H54 (cell line): ENCODE measurements at places on chromosomes 3 and 15.
A peak's percentile ranks its signal among the peaks of the same experiment; 100 is the strongest.

DNA sequence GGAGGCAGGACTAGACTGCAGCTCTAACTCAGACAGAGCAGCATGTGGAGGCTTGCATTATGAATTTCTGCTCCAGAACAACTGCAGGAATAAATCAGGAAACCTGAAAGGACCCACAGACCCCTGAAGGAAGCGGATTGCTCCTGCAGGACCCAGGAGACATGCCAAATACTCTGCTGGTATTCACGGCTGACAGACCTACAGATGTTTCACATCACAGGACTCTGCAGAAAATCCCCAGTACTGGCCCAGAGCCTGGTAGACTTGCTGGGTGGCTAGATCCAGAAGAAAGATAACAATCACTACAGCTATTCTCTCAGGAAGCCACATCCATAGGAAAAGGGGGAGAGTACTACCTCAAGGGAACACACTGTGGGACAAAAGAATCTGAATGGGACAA, 942.1 kb downstream of the AGBL1 start:
- DNase-seq, result no peak

- DNase-seq, result no peak
These were observed 11.1 kb downstream of the RAP2B start for GRCh38 chr3:153172796-153173757.

DNA sequence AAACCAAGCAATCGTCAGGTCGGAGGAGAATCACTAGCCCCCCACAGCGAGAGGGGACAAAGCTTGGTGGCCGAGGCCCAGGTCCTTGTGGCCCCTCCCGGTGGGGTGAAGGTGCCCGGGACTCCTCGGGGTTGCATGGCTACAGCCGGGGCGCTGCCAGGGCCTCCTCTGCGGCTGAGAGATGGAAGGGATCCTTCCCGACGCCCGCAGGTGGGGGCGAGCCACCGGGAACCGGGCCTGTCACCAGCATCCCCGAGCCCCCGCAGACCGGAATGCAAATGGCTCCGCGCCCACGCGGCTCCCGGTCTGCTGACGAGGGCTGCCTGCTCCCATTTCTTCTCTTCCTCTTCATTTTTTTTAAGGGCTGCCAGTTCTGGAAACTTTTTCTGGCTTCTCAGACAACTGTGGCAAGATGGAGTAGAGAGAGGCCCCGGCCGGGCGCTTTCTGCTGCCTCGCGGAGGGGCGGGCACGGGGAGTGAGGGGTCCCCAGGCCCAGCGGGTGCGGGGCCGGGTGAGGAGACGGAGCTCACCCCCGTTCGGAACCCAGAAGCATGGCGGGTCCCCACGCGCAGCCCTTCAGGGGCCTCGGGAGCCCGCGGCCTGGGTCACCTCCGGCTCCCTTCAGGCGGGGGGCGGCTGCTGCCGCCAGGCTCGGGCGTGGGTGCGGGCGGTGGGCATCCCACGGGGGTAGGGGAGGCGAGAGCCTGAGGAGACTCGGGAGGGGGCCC, 27.5 kb downstream of the MELTF start:
- no peak for DNase-seq

DNA sequence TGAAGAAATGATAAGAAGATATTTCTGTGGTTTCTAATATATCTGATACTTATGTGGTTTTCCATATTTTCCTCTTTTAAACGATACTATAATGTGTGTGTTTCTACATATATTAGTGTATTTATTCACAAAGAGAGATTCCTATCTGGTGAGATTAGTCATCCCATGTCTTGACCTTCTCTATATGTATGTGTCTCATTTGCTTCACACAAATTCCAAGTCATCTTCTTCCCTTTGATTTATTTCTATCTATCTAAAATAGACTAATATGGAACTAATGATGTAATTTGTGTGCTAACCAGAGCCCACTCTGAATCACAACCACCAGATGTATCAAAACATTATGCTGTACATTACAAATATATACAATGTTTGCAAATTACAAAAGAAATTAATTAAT, 154.7 kb upstream of the KCNMB2 start:
- no peak for DNase-seq

GRCh38 chr3:81425198-81425868, 336.1 kb downstream of the GBE1 start:
- no peak for DNase-seq

- no peak for DNase-seq
These were observed 36.9 kb upstream of the SKIL start for GRCh38 chr3:170320461-170321121.

- DNase-seq, result no peak
These were observed 699 bp upstream of the MESP1 start for GRCh38 chr15:89751748-89752147.

GRCh38 chr3:190785047-190785446, 77.4 kb downstream of the GMNC start:
- no peak for DNase-seq

DNA sequence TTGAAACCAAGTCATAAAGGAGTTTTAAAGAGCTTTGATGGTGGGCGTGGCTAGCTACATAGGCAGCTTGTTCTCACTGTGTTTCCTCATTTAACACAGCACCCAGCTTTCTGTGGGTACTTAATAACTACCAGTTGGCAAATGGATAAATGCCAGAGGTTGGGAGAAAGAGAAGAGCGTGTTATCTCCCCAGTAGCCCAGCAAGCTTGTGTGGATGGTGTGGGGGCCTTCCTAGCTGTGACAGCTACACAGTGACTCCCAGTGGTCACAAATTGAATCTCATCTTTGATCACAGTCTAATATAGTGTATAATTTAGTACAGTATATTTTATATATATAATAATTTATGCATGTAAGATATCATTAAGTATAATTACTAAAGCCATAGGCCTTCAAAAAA, 984.1 kb downstream of the EPHA3 start:
- no peak for DNase-seq

- DNase-seq, result no peak
These were observed 19.5 kb downstream of the AVEN start for GRCh38 chr15:34019369-34019990.

DNA sequence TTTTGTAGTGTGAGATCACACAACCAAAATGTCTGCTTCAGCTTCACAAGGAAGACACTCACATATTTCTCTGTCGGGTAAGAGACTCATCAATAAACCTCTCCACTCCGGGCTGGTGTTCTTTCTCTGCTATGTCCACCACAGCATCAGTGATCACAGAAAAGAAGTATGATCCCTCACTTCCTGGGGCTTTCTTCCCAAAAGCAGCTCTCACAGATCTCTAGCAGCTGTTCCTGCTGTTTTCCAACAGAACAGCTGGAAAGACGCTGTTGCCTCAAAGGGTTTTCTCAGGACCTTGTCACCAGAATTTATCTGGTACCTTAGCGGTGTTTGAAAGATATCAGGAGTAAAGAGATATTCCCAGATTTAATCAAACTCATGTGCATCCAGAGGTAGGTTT, 46.4 kb downstream of the GATM start:
- no peak for DNase-seq

- peak; percentile 28 for DNase-seq
These were observed 54.6 kb downstream of the RBMS3 start for GRCh38 chr3:29335438-29335837.

DNA sequence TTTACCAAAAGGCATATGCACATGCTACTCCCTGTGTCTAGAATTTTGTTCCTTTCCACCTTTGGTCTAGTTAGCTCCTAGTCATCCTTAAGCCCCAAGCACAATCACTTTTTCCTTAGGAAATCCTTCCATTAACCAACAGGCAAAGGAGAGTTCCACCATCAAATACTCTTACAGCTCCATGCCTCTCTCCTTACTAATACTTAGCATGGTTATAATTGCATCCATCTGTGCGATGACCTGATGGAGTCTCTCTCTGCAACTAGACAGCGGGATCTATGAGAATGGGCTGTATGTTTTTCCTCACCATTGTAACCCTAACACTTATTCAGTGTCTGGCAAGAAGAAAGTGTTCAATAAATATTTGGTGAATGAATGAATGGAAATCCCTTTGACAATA, 69.3 kb upstream of the SMAD3 start:
- no peak for DNase-seq

DNA sequence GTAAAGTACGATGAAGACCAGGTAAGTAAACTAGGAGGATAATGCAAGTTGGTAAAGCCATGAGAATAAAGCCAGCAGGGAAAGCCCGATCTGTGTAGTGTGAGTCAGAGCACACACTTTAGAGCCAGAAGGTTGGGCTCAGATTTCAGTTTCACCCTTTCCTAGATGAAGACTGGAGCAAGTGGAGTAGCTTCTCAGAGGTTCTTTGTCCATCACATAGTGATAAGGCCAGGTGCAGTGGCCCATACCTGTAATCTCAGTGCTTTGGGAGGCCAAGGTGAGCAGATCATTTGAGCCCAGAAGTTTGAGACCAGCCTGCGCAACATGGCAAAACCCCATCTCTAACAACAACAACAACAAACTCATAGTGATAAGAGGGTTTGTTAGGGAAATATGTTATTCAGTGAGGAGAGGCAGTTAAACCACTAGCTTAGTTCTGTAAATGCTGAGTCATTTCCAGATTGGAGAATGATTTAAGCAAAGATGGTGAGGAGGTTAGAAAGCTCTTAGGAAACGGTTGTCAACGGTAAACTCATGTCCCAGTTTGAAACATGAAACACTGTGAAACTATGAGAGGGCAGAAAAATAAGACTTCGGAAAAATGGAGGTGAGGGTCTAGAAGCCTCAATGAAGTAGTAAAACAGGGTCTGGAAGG, 39.0 kb downstream of the IL12A start:
- peak; percentile 15 for DNase-seq

DNA sequence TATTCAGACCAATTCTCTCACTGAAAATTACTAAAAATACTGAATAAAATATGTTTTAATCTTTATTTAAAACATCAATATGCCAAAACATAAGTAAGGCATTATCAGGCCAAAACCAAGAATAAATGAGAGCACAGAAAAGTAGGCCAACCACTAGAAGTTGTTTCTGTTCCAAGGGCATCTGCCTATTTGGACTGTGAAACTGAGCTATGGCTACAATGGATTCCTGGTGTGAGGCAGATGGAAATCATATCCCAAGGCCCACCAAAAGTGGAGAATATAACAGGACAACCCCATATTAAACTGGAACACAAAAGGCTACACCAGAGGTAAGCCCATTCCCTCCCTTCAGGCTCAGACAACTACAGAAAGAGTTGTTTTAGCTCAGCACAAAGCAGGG, 302.8 kb upstream of the IL12A start:
- no peak for DNase-seq

DNA sequence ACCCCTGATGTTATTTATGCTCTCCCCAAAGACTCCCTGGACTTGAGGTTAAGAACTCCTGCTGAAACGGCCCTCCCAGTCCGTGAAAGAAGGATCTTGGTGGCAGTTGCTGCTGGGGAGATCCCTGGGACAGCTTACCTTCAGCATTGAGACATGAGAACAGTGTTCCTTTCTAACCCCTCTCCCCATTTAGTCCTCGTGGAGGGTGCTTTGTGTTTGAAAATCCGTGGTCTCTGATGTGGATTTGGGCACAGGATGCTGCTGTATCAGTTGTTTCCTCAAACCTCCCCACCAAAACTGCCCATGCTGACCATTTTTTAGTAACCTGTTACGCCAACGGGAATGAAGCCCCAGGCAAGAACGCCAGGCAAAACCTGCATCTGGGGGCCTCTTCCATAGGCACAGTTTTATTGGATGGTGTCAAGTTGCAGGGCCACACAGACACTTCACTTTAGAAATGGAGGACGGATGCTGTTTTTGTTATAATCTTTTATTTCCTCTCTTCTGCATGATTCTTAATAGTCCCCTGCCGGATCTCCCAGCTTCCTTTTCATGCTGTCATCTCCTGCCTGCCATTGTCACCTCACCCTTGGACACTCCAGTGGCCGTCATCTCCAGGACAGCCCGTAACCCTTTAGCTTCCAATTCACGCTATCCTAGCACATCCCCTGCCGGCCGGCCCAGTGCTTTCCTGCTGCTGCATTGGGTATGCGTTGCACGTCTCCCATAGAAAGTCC, 31.7 kb upstream of the CEMIP start:
- DNase-seq, result no peak

- peak; percentile 99 for DNase-seq
These were observed 31.9 kb downstream of the TNK2 start for GRCh38 chr3:195876297-195877064.

- DNase-seq, result no peak
These were observed 8.0 kb upstream of the THRB start for GRCh38 chr3:24502690-24503089.

DNA sequence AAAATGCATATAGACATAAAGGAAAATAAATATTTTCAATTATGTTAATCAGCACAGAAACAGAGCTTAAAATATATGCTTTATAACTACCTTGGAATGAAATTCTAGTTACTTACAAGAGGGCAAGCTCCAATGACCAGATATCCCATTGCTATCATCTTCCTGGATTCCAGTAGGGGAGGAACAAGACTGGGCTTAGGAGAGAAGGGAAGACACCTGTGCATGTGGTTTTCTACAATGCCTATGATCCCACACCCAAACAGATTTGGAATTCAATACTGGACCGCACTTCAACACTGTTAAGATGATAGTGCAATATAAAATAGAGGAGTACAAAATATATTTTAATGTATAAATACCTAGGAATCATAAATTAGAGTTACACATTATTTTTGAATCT, 79.6 kb downstream of the ARPP21 start:
- no peak for DNase-seq

GRCh38 chr15:57635300-57635909, 43.7 kb downstream of the MYZAP start:
- DNase-seq, result no peak

- peak; percentile 25 for DNase-seq
These were observed 452.8 kb upstream of the THBS1 start for GRCh38 chr15:39127925-39128617.

GRCh38 chr3:194277104-194277785, 73.9 kb downstream of the CPN2 start:
- no peak for DNase-seq

- no peak for DNase-seq
These were observed 21.5 kb downstream of the CYFIP1 start for GRCh38 chr15:22958487-22959280.

- DNase-seq, result no peak
These were observed 97.7 kb downstream of the PLCL2 start for GRCh38 chr3:16982460-16982859.

- no peak for DNase-seq
These were observed 68.1 kb upstream of the ATP2C1 start for GRCh38 chr3:130825762-130826299.

DNA sequence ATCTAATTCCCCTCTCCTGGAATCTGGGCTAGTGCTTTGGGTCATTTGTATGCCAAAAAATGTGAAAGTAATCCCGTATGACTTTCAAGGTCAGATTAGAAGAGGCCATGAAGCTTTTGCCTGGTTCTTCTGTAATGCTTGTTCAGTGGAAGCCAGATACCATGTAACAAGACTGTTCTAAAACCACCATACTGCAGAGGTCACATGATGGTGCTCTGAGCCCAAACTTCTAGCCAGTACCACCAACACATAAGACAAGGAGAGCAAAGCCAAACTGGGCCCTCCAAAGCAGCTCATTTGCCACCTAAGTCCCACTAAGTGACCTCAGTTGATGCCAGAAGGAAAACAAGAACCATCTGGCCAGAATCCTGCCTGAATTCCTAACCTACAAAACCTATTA, 64.3 kb upstream of the MELTF start:
- DNase-seq, result no peak
